ENCODE measurements at places on chromosomes 5 and 9.

DNA sequence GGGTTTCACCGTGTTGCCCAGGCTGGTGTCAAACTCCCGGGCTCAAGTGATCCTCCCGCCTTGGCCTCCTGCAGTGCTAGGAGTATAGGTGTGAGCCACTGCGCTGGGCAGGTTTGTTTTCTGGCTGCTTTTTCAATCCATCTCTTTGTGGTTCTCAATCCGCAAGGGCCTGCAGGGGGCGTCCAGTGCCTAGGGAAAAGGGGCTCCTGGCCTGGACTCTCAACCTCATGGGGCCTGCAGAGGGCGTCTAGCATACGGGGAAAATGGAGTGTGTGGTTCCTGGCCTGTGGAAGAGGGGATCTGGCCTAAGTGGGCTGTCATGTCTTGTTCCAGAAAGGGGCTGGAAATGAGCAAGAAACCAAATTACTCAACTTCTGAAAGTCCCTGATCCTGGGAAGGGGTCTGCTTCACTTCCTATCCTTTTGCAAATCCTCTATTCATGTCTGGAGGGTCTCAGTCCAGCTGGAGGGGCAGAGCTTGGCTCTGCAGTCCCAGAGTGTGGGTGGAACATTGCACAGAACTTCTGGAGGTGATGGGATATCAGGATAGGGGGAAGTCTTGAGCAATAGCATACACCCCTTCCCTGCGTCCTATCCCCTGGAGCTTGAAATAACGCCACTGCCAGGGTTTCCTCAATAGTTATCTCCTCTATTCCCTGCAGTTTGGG lies 12.7 kb upstream of the CCL27 start:
- peak; percentile 82 for DNase-seq

DNA sequence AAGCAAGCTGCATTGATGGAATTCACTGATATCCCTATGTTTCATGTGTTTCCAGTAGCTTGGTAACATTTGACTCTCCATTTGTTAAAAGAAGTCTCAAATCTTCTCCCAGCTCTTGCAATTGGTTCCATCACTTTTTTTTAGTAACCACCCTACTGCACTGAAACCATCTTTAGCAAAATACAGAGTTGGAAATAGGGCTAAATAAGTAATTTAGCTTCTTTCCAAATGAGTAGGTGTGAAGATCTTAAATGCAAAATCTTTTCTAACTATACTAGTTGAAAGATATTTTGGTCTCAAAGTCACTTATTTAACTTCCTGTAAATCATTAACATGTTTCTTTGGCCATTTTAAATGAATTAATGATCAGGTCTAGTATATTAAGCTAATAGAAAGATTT lies 138.1 kb downstream of the DIRAS2 start:
- DNase-seq = no peak

DNA sequence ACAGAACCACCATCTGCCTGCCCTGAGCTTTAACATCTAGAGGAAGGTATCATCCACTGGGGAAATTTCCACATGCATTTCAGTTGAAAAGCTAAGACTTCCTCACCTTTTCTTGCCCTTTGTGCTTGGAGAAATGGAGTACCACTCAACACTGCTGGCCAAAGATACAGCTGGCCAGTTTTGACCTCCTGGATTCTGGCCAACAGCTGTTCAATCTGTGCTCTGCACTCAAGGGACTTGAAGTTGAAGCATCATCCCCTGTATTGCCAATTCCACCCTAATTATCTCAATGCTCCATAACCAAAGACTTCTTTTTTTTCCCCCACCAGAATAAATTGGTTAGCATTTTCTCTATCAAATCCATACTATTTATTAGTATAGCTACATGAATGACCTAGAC lies 70.4 kb upstream of the PRDM9 start:
- DNase-seq = no peak

DNA sequence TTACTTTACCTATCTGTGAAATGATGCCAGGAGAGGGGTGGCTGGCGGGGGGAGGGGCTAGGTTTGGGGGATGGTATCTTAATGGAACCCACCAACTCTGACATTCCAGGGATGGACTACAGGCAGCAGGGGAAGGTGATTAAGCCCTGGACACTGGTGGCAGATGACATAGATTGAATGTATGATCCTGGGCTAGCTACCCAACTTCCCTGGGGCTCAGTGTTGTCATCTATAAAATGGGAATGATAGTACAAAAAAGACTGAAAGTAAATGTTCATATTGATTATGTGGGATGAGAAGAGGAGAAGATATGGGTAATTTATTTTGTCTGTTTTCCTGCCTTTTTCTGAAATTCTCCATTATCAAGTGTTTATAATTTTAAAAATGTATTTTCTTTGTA lies 6.2 kb downstream of the CORO2A start:
- no peak for DNase-seq

DNA sequence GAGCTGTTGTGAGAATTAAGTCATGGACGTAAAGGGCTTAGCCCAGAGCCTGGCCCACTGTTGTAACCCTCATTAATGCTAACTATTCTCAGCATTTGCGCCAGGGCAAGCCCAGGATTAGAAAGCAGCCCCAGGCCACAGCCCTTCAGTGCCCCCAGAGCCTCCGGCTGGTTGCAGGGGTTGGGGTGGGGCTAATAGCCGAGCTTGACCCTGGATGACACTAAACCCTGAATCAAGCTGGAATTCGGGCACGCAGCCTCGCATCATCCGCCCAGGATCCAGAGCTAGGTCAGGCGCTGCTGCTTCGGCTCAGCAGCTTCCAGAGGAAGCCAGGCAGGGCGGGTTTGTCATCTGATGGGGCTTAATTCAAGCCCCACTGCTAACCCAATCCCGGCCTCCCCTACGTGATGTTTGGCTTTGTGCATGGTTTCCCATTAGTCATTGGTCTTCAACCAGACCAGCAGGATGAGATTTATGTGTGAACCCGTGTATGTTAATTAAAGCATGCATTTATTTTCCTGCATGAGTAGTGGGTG lies 1.2 kb upstream of the MEGF9 start:
- peak; percentile 86 for DNase-seq

DNA sequence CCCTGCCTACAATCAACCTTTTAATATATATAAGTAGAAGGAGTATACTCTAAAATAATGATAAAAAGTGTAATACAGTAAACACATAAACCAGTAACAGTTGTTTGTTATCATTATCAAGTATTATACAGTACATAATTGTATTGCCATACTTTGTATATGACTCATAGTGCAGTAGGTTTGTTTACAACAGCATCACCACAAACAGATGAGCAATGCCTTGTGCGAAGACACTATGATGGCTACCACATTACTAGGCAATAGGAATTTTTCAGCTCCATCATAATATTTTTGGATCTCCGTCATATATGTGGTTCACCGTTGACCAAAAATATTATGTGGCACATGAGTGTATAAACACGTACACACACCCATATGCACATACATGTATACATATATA lies 69.7 kb upstream of the APC start:
- DNase-seq = no peak

- no peak for DNase-seq
Observed at GRCh38 chr5:44887722-44888121, 79.0 kb downstream of the MRPS30 start.

GRCh38 chr9:95816716-95817115 lies 58.8 kb upstream of the ERCC6L2 start:
- no peak for DNase-seq

GRCh38 chr9:131754846-131755245 lies 15.0 kb upstream of the RAPGEF1 start:
- no peak for DNase-seq
